DMS53 (cell line): ENCODE measurements at places on chromosomes 12 and 14.

- no peak for DNase-seq
Measured at GRCh38 chr14:54718046-54718445, 151.1 kb downstream of the SAMD4A start.

- no peak for DNase-seq
Measured at GRCh38 chr14:45084946-45085346, 1.0 kb downstream of the PRPF39 start.

GRCh38 chr12:16611146-16611545, 5.2 kb upstream of the LMO3 start:
- peak; percentile 86 for DNase-seq

GRCh38 chr14:99792551-99793212, 531 bp upstream of the EML1 start:
- peak; percentile 33 for DNase-seq
